Amygdala (tissue), 56 donors: ENCODE measurements at places on chromosomes 16 and 17.

DNA sequence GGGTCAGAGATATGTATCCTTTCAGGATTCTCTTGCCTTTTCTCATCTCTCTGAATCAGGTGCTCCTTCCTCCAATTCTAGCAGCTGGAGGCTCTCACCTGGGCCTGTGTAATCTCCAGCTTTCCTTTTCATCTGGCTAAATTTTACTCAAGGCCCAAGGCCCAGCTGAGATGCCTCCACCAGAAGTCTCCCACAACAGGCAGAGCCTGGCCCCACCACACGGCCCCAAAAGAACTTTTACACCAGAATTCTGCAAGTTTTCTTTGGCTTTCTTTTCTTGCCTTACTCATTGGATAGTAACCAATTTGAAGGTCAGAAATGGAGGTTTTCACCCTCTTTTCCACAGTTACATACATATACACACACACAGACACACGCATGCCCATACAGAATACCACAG, 14.6 kb downstream of the RND2 start:
- DNase-seq, result no peak

DNA sequence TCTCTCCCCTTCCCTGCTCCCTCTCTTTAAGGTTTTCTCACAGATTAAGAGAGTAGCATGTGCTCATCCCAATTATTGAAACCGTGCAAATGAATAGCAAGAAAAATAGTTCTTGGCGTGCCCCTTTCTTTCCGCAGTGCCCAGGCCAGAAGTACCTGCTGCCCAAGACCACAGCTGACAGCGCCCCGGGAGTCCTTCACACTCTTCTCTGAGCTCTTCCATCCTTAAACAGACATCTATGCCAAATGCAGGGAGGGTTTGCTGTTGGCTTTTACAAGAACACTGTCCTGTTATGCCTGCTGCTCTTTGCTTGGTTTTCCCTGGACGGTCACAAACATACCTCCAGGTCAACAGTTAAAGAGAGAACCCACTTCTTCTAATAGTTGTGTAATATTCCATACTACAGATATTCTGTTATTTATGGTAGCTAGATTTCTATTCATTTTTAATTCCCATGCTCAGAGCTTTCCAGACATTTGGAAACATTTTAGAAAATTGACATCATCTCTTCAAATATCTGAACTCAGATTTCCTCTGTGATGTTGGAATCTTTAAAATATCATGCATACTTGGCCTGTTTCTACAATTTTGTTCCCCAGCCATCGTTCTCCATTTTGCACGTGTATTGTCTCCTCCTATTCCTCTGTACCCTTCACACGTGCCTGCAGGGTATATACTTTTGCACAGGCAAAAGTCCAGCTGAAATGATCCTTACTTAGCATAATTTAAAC, 416.7 kb downstream of the WWOX start:
- DNase-seq, result no peak

DNA sequence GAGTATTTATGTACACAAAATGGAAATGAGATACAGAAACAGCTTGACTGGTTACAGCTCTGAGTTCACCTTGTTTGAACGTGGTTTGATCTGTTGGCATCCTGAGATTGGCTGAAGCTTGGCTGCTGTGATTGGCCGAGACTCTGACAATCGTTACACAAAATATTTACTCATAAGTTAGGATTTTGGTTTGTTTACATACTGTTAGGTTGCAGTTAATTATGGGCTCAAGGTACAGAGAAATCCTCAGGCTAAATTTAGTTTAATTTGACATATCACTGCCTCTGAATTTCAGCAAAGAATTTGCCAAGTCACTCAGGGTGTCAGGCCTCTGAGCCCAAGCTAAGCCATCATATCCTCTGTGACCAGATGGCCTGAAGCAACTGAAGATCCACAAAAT, 227.3 kb downstream of the COPRS start:
- DNase-seq, result no peak

DNA sequence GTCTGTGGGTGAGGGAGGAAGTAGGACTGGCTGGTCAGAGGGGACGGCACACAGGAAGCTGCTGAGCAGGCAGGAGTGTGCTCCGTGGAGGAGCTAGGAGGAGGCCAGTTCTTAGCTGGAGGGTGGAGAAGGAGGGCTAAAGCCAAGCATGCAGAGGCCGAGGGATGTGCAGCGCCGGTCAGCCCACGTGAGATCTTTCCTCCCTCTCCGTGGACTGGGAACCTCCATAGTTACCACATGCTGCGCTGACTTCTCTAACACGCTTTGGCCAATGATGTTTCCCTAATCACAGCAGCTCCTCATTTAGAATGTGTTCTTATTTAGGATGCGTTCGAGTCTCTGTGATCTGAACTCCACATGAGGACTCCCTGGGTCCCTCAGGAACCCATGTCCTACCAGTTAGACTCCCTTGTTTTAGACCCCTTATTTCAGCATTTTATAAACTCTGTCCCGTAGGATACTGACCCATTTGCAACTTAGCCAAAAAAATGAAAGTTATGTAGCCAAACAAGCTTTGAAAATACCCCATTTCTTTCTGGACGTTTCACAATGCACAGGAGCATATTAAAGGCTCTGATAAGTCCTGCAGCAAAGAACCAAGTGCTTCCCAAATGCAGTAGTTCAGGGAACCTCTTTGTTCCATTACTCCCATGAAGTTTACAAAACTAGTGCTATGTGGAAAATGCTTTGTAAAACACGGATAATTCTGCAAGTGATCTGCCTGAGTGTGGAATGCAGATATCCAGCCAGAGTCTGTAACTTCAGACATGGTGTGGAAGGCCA, 51.4 kb downstream of the IRF8 start:
- DNase-seq, result no peak

DNA sequence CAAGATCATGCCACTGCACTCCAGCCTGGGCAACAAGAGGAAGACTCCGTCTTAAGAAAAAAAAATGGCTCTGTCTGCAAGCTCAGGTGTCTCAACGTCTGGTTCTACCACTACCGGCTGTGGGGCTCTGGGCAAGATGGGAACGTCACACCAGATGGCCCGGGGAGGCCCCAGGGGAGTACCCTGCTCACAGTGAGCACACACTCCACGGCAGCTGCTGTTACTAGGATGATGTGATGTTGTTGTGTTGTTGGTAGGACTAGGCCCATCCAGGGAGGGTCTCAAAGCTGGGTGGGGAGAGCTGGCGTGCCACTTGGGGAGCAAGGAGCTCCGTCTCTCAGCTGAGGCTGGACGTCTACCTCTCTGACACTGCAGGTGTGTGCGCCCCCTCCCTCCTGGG, 9.4 kb upstream of the NPTX1 start:
- no peak for DNase-seq

DNA sequence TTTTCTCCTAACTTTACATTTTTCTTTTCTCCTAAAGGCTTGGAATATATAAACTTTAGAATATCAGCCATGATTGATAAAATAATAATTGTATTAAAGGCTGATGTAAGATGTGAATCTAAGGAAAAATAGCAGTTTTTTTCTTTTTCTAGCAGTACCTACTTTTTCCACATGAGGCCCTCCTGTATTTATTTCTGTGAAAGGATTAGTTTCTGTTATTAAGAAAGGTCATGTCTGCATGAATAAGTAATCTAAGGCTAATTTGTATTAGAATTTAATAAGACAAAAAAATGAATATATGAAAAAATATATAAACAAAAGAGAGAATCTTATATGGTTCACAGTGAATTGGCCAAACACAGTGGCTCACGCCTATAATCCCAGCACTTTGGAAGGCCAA, 85.3 kb downstream of the STXBP4 start:
- DNase-seq, result no peak

DNA sequence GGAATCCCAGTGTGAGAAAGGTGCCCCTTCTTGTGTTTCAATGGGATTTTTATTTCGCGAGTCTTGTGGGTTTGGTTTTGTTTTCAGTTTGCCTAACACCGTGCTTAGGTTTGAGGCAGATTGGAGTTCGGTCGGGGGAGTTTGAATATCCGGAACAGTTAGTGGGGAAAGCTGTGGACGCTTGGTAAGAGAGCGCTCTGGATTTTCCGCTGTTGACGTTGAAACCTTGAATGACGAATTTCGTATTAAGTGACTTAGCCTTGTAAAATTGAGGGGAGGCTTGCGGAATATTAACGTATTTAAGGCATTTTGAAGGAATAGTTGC, 567 bp downstream of the UBB start:
- no peak for DNase-seq
